ENCODE measurements at places on chromosomes 1 and 21.

GRCh38 chr21:40639616-40640194 is 207.3 kb downstream of the DSCAM start:
- no peak for DNase-seq

GRCh38 chr21:37682966-37683365 is 233.3 kb downstream of the KCNJ6 start:
- peak; percentile 38 for DNase-seq

DNA sequence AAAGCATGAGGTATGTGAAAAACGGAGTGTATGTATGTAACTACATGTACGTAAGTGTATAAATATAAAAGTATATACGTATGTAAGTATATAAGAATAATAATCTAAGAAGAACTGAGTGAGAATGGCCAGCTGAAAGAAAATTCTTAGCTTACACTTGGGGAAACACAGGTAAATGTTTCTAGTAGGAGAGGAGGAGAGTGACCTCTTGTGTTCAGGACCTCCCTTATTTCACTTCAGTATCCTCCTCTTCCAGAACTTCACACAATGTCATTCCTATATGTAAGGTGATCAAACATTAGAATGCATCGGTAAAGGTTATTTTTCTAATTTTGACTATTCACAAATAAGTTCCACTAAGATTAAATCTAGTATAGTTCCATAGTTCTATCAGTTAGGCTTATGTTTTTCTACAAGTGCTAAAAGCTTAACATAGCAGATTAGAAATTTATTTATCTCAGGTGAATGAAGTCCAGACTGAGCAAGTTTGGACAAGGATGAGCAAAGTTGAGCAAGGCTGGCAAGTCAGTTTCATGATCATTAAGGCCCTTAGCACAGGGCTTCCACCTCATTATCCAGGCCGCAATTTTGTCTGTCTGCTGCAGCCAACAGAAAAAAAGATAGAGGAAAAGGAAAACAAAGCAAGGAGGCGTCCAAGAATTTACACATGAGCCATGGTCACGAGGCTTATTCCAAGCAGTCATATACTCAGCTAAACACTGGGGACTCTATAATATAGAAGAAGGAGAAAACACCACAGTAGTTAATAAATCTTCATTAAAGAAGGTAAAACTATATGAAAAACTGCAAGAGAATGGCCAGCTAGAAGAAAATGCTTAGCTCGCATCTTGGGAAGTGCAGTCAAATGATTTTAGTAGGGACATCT is 7.1 kb upstream of the MROH9 start:
- peak; percentile 33 for DNase-seq

GRCh38 chr1:180224902-180225301 is 5.2 kb upstream of the LHX4 start:
- DNase-seq = no peak

- DNase-seq = no peak
Observed at GRCh38 chr1:63777965-63778880, 4.4 kb downstream of the ROR1 start.

DNA sequence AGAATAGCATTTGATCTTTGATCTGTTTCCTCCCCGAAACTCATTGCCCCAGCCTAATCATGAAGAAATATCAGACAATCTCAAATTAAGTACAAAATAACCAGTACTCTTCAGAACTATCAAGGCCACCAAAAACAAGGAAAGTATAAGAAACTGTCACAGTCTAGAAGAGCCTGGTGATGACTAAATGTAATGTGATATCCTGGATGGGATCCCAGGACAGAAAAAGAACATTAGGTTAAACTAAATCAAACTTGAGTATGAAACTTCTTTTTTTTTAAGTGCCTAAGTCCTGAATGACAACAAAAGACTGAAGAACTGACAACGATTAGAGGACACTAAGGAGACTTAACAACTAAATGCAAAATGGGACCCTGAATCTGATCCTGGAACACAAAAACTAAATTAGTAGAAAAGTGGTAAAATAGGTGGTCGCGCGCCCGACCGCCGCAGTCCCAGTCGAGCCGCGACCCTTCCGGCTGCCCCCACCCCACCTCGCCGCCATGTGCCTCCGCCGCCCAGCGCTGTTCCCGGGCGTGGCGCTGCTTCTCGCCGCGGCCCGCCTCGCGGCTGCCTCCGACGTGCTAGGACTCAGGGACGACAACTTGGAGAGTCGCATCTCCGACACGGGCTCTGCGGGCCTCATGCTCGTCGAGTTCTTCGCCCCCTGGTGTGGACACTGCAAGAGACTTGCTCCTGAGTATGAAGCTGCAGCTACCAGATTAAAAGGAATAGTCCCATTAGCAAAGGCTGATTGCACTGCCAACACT is 5.5 kb upstream of the PRKAB2 start:
- DNase-seq = no peak

DNA sequence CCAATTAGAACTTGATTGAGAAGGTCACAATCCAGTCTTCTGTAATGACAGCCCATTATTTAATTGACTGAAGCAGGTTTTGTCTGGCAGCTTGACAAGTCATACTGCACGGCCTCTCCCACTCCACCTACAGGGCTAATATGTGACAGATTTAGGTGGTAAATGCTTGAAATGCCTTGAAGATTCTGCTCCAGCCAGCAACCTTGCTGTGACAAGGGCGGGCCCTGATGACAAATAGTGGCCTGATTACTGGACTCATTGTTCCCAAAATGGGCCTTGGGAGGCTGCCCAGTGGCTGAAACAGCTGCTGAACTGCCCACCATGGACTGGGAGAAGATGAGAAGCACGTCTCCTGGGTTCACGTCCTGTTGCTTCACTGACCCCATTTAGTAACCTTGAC is 30.0 kb upstream of the CRNN start:
- no peak for DNase-seq

DNA sequence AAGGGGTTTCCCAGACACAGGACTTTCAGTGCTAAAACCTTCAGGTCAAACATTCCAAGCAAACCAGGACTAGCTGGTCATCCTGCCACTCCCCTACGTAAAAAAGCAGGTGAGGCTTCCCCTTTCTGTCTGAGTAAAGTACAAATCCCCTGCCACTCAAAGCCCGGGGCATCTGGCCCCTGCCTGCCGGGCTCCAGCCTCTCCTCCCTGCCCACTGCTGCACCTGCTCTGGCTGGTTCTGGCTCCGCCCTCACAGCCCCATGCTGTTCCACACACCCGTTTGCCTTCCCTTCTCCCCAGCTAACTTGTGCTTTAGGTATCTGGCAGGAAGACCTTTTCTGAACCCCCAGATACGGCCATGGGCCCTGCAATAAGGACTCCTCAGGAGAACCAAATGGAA is 23.3 kb upstream of the S100A7 start:
- DNase-seq = no peak

- DNase-seq = no peak
Observed at GRCh38 chr21:38249696-38250278, 7.0 kb upstream of the KCNJ15 start.

GRCh38 chr21:43988016-43988415 is 24.1 kb upstream of the TRAPPC10 start:
- DNase-seq = no peak

DNA sequence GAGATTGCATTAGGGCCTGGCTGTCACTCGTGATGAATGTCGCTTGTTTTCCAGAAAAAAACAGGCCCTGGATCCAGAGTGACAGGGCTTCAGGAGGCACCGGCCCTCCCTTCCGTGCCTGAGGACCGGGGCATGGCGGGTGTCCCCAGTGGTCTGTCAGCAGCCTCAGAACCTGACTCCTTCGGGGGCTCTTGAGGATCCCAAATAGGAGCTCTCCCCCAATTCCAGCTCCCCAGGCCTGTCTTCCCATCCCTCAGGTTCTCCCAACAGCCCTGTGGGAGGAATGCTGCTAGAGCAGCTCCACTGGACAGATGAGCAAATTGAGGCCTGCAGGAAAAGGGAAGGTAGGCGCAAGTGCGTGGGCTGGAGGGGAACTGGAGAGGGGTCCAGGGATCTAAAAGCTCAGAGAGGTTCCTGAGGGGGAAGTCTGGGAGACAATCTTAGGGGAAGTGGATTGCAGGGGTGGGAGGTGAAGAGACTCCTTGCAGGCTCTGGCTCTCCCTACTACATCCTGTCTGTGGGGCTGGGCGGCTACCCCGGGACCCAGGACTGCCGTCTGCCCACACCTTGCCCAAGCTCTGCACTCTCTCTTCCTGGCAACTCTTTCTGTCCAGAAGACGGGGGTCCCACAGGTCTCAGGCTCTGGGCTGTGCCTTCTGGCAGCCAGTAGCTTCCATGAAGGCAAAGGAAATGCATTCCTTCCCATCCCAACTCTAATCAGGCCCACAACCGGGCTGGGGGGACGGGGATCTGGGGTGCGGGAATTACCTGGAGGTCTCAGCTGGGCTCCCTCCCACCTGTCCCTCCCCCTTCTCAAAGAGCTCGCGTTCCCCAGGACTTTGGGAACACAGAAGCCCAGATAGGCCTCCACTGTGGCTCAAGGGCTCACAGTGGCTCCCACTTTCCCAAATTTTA is 105.7 kb upstream of the CASZ1 start:
- DNase-seq = no peak

- DNase-seq = peak; percentile 99
Observed at GRCh38 chr1:173134029-173134428, 73.1 kb downstream of the TNFSF4 start.

DNA sequence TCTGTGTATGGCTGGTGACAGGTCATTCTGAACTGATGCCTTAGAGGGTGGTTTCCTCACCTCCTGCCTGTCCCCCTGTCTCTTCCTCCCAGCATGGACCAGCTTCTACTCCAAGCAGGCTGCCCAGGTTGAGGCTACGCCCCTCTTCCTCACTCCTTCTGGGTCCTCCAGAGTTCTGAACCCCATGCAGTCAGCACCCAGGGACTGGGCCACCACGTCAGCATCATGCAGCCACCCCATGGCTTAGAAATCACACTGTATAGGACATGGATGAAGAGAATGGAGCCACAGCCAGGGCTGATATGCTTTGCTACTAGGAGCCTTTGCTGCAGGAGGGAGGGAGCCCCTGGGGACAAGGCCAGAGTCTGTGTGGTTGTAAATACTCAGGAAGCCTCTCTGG is 8.3 kb downstream of the FOXO6 start:
- DNase-seq = no peak

DNA sequence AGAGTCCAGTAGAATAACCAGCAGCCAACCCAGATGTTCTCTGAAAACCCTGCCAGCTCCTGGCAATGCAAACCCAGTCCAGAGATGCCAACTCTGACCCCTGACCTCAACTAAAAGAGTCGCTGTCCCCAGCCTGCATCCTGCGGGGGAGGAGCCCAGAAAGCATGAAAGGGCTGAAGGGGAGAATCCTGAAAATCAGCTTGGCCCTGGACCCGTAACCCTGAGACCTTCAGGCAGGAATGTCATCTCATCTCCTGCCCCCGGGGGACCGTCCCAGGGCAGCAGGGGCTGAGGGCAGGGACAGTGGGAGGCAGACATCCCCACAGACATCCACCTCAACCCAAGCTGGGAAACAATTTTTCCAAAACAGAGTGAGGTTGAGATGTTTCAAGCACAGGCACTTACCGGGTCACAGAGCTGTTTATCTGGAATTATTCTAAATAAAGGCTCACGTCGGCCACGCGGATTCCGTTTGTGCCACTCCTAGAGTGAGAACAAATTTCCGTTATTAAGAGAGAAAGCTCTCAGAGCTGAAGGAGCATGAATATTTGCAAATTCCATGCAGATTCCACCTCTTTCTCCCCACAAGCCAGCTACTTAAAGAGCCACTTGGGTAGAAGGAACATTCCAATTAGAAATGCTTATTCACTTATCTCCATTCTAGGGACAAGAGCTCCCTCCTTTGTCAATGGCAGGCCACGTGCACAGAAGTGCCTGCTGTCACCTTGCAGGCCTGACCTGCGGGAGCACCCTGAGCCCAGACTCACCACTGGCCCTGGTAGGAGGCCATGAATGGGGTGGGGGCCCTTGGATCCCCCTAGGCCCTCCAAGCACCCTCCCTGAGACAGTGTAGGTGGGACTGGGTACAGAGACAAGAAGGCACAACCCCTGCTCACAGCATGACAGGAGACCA is 240.1 kb downstream of the NPHP4 start:
- no peak for DNase-seq

- no peak for DNase-seq
Observed at GRCh38 chr1:178694923-178695525, 30.0 kb upstream of the RALGPS2 start.

GRCh38 chr1:30805304-30806003 is 47.9 kb upstream of the LAPTM5 start:
- no peak for DNase-seq

- no peak for DNase-seq
Observed at GRCh38 chr1:218867066-218867465, 306.6 kb upstream of the LYPLAL1 start.

DNA sequence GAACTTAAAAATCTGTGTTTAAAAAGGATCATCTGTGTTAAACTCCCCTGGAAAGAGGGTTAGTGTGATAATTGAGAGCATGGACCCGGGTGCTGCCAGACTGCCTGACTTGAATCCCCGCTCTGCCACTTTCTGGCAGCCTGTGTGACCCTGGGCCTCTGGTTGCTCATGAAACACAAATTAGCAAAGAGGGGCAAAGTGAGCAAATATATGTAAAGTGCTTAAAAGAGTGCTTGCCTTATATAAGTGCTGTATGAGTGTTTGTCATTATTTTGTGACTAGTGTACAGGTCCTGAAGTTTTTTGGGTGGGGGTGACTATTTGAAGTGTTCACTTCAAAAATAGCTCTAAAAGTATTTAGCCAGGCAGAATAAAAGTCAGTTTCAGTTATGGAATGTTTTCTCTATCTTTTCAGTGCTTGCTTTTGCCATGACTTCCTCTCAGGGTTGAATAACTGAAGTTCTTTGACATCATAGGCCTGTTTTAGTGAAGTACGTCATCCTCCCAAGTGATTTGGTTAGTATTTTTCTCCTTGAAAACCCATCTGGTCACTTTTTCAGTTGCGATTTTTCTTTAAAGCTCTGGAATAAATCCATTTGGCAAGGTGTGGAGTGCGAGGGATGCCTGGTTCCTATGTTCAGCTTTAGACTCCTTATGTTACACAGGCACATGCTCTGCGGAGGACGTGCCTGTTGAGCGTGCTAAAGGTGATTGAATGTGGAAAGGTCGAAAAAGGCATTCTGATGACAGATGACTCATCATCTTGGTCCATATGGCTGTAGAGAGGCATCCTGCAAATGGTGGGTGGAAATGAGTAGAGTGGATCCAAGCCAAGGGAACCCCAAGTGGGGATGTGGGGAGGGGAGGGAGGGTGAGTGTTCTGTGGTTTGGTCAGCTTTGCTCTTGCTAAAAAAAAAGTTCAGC is 47.8 kb downstream of the AK4 start:
- DNase-seq = no peak

DNA sequence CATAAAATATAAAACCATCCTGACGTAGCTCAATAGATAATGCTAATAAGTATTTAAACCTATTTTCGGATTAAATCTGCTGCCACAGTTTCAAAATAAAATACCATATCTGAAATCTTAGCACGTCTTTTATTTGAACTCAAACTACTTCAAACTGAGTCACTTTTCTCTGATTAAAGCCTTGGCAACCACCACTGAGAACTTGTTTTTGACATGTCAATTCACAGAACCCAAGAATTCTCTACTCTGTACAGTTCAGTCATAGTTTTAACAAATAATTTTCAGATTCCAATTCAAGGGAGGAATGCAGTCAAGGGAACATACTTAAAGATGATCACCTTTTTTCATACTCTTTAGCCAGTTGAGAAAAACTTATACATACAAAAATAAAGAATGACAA is 643.2 kb downstream of the KCNT2 start:
- no peak for DNase-seq

GRCh38 chr1:47853852-47854251 is 143.3 kb downstream of the TRABD2B start:
- DNase-seq = no peak

GRCh38 chr1:209627732-209628196 is 24.5 kb downstream of the LAMB3 start:
- peak; percentile 1 for DNase-seq

All from NCI-H526 (cell line).